Lower lobe of right lung (tissue), 2 donors: ENCODE measurements at places on chromosomes 16 and 17. TPM values are rescaled to one million over a fixed set of nuclear protein-coding genes. Genes with fewer than 3 reads are reported as not detected.

CIITA gene
- total RNA-seq: 119 TPM

GCGR gene
- total RNA-seq: not detected

UBALD1 gene
- total RNA-seq: 30.2 TPM

MRPS23 gene
- 35.4 TPM for total RNA-seq

OTOP2 gene
- not detected for total RNA-seq

KCNG4 gene
- not detected for total RNA-seq

HOXB2 gene
- 5.6 TPM for total RNA-seq

MRPL10 gene
- total RNA-seq: 33.2 TPM

C16orf86 gene
- 5.3 TPM for total RNA-seq

TEKT5 gene
- not detected for total RNA-seq

TBC1D3B gene
- total RNA-seq: 11.1 TPM

DPEP1 gene
- total RNA-seq: 0.59 TPM

GLTPD2 gene
- not detected for total RNA-seq

SLC35G6 gene
- total RNA-seq: not detected

KCNJ16 gene
- 0.62 TPM for total RNA-seq

COL1A1 gene
- total RNA-seq: 142 TPM

KRT33B gene
- total RNA-seq: not detected

ATP2C2 gene
- total RNA-seq: 56.2 TPM

PDILT gene
- total RNA-seq: not detected

KRTAP9-2 gene
- not detected for total RNA-seq

KRT13 gene
- 5.2 TPM for total RNA-seq

TMC7 gene
- total RNA-seq: 3.3 TPM

MT1M gene
- 29.8 TPM for total RNA-seq

MLKL gene
- 36.7 TPM for total RNA-seq

FAM171A2 gene
- total RNA-seq: 1.2 TPM

VPS35L gene
- 45.9 TPM for total RNA-seq

KRT16 gene
- not detected for total RNA-seq

PARD6A gene
- total RNA-seq: 5.5 TPM

TBC1D3E gene
- not detected for total RNA-seq

MBTD1 gene
- total RNA-seq: 15.2 TPM

SCN4A gene
- 0.18 TPM for total RNA-seq
